Endothelial cell of umbilical vein (primary cell): ENCODE measurements at places on chromosomes 2 and 18. TPM values are rescaled to one million over a fixed set of nuclear protein-coding genes. Genes with fewer than 3 reads are reported as not detected.

DNA sequence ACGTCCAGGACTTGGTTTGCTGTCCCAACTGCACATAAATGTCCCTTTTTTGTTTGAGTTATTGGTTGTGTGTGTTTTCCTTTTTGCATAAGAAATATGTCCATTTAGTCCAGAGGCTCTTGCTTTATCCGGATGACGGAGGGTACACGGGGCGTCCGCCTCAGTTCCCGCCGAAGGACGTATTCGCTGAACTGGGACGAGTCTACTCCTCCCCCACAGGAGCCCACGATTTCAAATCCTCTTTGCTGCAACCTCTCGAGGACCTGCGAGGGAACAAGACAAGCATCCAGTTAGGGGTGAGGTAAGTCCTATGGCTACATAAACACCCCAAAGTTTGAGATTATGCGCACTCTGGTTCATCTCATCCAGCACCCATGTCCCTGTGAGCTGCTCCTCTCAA, 92.7 kb downstream of the KCTD1 start:
- no peak for DNase-seq

DNA sequence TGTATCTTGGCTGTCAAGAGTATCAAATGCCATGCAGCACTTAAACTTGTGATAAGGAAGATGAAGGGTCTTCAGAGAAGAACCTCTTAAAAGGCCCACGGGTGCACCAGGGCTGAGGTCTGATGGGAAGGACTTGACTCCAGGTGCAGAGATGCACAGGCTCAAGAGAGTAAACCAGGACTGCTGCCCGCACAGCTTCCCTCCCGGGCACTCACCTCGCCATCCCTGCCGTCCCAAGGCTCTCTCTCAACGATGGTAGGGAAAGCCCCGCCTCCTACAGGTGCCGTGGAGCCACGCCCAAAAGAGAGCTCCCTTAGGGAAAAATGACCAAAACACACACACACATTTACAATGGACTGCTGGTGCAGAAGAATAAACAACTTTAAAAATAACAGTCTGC, 27.9 kb downstream of the PDIA6 start:
- no peak for DNase-seq

GRCh38 chr2:204051476-204051875, 114.9 kb downstream of the ICOS start:
- peak; percentile 14 for DNase-seq

DNA sequence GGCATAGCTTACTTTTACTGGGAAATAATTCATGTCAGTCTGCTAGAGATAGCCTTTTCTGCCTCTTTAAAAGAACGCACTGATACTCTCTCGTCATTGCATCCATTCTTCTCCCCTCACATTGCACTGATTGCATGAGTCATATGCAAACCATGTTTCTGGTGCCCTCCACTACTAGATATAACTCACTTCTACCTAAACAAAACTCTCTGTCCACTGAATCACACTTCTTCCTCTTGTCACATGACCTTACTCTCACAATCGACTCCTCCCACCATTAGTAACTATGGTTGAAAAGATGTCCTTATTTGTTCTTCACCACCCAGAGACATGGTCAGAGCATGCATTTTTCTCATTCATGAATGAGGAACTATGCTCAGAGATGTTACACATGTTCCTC, 158.0 kb downstream of the CSRNP3 start:
- DNase-seq = peak; percentile 17

GRCh38 chr2:213443921-213444320, 159.7 kb downstream of the SPAG16 start:
- DNase-seq = no peak

Gene RGPD4
- not detected in 2 replicates for polyA plus RNA-seq

Gene VRK2
- 8.5 and 11.2 TPM in 2 replicates for polyA plus RNA-seq

Gene EPAS1
- polyA plus RNA-seq = 214 and 229 TPM in 2 replicates

Gene RAB17
- polyA plus RNA-seq = 0.37 and 0.41 TPM in 2 replicates

Gene CD207
- polyA plus RNA-seq = not detected in 2 replicates

DNA sequence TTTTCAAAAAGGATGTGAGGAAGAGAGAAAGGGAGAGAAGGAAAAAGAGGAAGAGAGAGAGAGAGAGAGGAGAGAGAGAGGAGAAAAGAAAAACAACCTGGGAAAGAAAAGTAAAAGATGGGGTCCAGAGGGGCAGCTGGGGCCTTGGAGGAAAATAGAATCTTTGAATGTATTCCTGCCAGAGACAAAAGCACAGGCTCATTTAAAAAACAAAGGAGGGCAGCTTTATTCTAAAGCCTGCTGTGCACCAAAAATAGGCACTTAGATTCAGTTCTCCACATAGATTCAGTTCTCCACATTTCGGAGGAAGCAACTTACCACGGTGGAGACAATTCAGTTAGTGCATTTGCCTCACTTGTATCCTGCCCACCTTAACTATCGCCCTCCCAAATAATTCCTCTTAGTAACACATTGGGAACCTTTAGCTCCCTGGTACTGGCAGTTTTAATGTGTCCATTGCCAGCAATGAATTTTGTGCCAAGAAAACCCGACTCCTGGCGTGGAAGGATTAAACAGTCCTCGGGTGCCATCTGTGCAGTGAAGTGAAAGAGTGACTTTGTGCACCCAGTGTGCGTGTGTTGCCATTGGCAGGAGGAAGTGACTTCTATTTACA, 71.3 kb downstream of the DPP4 start:
- no peak for DNase-seq

DNA sequence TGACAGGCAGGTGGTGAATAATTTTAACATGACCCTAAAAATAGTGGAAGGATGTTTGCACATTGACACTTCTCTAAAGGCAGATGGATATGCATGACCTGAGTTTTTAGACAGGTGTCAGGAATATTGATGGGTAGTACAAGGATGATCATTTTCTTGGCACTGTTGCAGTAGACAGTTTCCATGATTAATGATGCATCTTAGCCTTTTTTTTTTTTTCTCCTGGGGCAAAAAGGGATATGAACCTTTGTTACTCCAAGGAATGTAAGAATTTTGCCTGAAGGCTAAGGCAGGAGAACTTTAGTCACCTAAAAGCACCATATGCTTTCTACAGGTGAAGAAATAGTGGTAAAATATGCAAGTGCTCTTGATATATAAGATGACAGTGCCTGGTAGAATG, 136.3 kb upstream of the CAVIN2 start:
- no peak for DNase-seq

GRCh38 chr2:7102826-7103225, 185.6 kb downstream of the RNF144A start:
- no peak for DNase-seq

GRCh38 chr2:236688563-236689392, 119.2 kb downstream of the ACKR3 start:
- no peak for DNase-seq

Gene FOXI3
- polyA plus RNA-seq = not detected in 2 replicates

GRCh38 chr2:16693854-16694253, 28.2 kb upstream of the CYRIA start:
- DNase-seq = no peak

Gene TMEM182
- polyA plus RNA-seq = 0.69 and 1.1 TPM in 2 replicates

DNA sequence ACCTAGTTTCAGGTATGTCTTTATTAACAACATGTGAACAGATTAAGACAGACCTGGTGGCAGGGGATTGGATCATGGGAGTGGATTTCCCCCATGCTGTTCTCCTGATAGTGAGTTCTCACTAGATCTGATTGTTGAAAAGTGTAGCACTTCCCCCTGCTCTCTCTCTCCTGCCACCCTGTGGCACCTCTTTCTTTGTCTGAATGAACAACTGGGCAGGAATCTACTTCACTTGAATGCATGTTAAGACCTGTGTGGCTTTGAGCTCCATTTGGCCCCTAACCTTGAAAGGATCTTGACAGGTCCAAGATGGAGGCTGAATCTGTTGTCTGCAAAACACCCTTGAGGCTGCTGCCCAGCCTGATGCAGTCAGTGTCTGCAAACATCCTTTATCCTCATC, 194.4 kb downstream of the RNF144A start:
- no peak for DNase-seq

Gene OTOS
- not detected in 2 replicates for polyA plus RNA-seq

DNA sequence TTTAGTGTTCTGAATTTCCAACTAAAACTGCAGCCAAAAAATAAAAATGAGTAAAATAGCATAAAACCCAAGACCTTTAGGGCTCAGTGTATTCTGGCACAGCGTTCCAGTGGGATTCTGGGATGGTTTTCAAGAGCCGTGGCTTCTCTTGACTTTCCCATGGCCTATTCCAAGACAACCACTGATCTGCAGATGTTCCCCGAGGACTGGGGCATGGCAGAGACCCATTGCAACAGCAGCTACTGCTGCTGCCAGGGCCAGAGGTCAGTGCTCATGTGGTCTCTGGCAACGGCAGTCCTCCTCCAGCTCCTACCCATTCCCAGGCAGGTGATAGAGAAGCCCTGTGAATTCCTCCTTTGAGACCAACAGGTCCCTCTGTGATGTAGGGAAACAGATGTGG, 26.8 kb downstream of the TNP1 start:
- no peak for DNase-seq

Gene IAH1
- polyA plus RNA-seq = 43.4 and 45.3 TPM in 2 replicates

Gene GALNT1
- polyA plus RNA-seq = 67.7 and 89.9 TPM in 2 replicates

- no peak for DNase-seq
Observed at GRCh38 chr2:206064077-206064476, 21.9 kb downstream of the INO80D start.

DNA sequence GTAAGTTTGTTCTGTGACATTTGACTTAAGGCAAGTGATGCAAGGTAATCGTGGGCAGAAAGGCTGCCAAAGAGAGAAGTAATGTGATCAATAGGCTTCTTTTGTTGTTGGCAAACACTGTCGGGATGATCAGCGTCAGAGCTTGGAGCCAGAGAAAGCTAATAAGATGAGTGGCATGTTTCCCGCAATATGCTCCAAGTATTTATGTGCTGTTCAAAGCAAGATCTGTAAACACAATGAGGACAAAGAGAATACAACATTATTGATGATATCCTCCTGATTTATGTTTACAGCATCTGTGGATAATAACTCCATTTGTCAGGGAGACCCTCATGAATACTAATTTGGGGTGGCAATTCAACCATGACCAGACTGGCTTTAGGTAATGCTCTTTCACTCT, 603.3 kb downstream of the TDRD15 start:
- no peak for DNase-seq

DNA sequence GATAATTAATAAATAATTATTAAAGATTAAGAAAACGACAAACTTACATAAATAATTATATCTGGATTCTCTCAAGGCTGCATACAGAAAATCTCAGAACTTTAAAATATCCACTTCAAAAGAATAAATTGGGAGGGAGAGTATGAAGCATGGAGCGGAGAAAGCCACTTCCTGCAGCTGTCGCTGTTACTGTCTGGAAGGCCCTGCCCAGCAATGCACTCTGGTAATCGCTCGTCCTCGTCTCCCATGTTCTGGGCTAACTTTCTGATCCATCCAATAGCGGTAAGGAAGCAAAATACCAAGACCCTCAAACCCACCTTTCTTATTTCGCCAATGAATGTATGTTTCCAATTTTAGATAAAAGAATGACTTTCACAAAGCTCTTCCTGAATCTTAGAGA, 26.7 kb downstream of the CYRIA start:
- no peak for DNase-seq

DNA sequence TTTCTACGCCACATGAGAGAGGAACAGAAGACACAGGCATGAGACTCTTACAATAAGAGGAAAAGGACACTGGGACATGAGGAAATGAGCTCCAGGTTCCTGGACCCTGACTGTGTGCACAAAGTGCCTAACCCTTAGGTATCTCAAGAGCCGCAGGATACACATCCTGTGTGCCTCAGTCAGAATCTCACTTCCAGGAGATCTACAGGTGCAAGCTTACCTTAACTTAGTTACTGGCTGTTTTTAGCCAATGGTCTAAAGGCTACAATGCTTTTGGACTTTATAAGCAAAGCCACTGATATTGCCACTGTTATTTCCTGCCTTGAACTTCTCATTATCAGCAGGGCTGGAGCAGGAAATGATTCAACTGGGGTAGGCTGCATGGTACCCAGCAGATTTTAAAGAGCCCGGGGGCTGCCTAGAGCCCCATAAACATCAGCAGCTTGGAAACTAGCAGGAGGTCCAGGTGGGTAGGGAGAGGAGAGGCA, 254.4 kb downstream of the ZNF521 start:
- DNase-seq = peak; percentile 87

GRCh38 chr2:236904389-236905263, 181.1 kb upstream of the COPS8 start:
- DNase-seq = no peak

GRCh38 chr18:655445-655844, 2.0 kb upstream of the TYMS start:
- no peak for DNase-seq

DNA sequence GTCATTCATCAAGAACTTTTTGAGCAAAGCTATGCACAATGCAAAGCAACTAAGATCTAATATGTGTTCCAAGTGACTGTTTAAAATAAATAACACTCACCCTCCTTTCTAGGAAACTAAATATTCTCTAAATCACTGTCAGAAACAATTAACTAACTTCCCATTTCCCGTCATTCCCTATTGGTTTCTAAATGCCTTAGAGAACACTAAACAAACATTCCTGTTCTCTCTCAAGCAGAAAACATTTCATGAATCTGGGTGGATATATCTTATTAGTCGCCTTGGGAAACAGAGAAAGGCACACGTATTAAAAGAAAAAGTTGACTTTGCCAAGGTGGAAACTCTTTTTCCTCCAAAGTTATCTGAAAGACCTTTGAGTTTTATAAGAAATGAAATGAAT, 735.2 kb downstream of the MBD2 start:
- DNase-seq = no peak

Gene TRMT61B
- polyA plus RNA-seq = 4.2 and 4.6 TPM in 2 replicates

GRCh38 chr2:119256582-119256921, 32.9 kb downstream of the STEAP3 start:
- DNase-seq = no peak

GRCh38 chr2:120758181-120759144, 22.8 kb downstream of the GLI2 start:
- no peak for DNase-seq

Gene CD8B2
- polyA plus RNA-seq = not detected in 2 replicates

Gene SLC4A3
- polyA plus RNA-seq = 0.24 and 0.29 TPM in 2 replicates

GRCh38 chr2:60891180-60891579, 9.8 kb downstream of the REL start:
- DNase-seq = no peak

Gene CD8A
- not detected in 2 replicates for polyA plus RNA-seq

- peak; percentile 70 for DNase-seq
Observed at GRCh38 chr2:134398300-134398699, 144.4 kb downstream of the MGAT5 start.

Gene HS1BP3
- 27.4 and 36.3 TPM in 2 replicates for polyA plus RNA-seq

DNA sequence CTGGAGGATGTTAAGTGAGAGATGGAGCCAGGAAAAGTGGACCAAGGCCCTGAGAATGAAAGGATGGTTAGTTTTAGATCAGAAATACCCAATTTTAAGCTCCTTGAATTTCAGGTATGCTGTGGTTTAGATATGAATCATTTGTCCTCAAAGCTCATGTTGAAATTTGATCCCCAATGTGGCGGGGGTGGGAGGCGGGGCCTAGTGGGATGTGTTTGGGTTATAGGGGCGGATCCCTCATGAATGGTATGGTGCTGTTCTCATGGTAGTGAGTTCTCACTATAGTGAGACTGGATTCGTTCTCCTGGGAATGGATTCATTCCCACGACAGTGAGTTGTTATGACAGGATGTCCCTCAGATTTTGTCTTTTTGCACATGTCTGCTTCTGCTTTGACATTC, 11.4 kb downstream of the MYO5B start:
- no peak for DNase-seq

GRCh38 chr2:187034434-187034833, 185.5 kb upstream of the ZSWIM2 start:
- no peak for DNase-seq
